ENCODE measurements at places on chromosomes 5 and 9.

DNA sequence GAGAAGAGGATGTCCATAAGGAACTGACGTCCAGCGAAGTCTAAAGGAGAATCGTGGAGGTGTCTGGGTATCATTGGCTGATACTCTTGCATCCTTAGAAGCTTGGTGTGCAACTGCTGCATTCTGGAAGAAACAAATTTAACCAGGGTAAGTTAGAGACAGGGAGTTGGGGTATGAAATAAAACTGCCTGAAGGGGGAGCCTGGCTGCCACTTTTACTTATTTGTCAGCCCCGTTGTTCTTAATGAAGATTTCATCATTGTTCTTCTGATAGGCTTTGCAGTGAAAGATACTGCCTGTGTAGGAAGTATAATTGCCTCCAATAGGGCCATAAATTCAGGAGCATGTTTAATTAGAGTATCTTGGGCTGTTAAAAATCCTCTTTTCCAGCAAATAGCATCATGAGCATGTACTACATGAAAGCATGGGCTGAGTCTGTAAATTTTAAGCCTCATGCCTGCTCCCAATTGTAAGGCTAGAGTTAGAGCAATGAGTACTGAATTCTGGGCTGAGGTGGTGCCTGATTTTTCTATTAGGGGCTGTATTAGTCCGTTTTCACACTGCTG is 1264.5 kb upstream of the ACO1 start:
- DNase-seq: peak; percentile 52

DNA sequence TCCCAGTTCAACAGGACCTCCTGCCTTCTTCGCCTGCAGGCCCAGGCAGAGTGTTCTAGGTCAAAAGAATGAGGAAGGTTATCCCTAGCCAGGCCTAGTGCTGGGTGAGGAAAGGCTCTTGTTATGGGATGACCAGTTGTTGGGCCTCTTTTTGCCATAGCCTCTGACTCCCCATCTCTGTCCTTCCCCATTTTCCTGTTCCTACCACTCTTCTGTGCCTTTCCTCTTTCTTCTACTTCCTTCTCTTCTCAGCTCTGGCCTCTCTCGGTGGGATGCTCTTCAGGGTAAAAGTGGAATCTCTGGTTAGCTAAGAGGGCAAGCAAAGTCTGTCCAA is 1.2 kb upstream of the PCDH1 start:
- no peak for DNase-seq

- no peak for DNase-seq
Observed at GRCh38 chr5:117793963-117794362, 1194.4 kb downstream of the DTWD2 start.

- no peak for DNase-seq
Observed at GRCh38 chr9:17907779-17908508, 329.1 kb downstream of the SH3GL2 start.

DNA sequence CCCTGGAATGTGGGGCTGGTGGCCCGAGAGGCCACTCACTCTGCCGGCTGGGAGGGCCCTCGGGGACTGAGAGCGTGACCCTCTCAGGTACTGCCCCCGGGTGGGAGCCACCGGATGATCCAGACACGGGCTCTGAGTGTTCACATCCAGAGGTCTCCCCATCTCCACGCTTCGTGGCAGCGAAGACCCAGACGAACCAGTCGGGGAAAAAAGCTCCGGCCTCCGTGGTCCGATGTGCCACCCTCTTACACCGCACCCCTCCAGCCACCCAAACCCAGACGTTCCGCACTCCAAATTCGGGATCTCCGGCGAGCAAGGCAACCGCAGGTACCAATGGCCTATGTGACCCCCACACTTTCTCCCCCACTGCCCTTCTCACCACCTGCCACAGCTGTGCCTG is 49.5 kb downstream of the AMBP start:
- no peak for DNase-seq

- no peak for DNase-seq
Observed at GRCh38 chr5:41875121-41875520, 4.9 kb upstream of the OXCT1 start.

DNA sequence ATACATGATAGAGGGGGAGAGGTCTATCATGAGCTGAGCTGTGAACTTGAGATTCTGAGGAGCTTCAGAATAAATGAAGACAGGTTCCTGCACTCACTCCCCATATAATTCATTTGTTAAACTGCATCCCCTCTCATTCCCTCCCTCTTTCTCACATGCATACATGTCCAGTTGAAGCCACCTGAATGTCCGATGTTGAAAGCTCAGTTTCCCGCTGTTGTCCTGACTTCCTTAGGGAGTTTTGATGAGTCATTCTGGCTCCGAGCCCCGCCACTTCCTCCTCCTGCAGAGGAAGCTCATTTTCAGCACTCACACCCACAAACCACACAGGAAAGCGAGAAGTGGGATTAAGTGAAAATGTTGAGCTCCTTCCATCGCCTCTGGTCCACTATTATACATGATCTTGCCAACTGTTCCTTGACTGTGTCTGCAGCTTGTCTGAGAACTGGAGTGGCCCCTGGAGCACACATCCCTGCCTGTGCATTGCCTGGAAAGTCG is 121.2 kb downstream of the CEMIP2 start:
- peak; percentile 21 for DNase-seq

- DNase-seq: no peak
Observed at GRCh38 chr9:126521551-126521950, 92.2 kb upstream of the LMX1B start.

DNA sequence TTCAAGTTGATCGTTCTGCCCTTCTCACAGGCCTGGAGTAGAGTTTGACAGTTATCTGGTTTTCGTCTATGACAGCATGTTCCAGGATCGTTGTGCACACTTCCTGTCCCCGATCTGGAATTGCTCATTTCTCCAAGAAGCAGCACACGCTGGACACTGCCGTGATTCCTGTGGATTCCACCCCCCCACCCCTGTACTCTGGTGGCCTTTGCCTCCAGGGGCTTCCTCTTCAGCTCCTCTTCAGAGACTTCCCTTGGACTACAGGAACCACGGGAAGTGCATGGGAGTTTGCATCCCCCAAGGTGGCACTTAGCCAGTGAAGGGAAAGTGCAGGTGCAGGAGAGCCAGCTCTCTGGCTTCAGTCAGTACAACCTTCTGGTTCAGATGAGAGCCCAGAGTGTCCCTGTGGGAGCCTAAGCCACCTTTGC is 160.7 kb downstream of the CACNA1B start:
- DNase-seq: no peak

GRCh38 chr9:96152550-96152949 is 149.4 kb downstream of the HSD17B3 start:
- DNase-seq: no peak

- no peak for DNase-seq
Observed at GRCh38 chr9:7115606-7116005, 357.8 kb downstream of the KDM4C start.

- DNase-seq: no peak
Observed at GRCh38 chr5:60219921-60220320, 326.4 kb upstream of the PDE4D start.

DNA sequence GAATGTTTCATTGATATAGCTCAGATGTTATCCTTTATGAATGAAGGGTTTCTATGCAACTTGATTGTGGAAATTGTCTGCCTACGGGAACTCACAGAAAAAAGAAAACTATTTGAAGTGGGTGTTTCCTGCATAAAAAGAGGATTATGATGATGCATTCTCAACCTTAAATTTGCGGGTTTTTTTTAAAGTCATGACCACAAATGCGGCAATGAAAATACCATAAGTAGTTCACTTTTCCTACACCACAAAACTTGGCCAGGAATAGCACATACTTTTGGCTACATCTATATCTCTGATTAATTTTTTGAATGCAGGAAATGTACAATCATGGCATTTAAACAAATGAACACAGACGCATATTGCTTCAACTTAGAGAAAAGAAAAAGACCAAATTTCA is 754.7 kb downstream of the DTWD2 start:
- DNase-seq: no peak

DNA sequence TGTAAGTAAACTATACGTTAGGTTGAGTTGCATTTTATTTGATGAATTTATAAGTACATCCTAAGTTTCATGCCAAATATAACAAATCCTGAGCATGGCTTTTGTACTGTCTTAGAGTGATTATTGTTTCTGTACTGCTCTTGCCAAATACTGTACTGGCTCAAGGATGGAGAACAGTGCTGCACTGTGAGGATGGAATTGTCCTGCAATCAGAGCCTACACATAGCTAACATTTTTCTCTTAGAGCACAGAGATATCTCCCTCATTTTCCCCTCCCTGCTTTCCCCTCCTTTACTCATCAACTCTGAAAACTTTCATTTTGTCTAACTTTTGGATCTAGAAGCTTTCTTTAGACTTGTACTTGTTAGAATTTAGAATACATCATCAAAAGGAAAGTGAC is 28.3 kb downstream of the LRRC70 start:
- no peak for DNase-seq

GRCh38 chr9:98864281-98865174 is 57.1 kb downstream of the GALNT12 start:
- no peak for DNase-seq

- peak; percentile 48 for DNase-seq
Observed at GRCh38 chr5:178895615-178896571, at the start of gene ZFP2. ZFP2 (plus strand) TSS chr5:178895913; CDS start chr5:178931314, 35,401 bp downstream.

DNA sequence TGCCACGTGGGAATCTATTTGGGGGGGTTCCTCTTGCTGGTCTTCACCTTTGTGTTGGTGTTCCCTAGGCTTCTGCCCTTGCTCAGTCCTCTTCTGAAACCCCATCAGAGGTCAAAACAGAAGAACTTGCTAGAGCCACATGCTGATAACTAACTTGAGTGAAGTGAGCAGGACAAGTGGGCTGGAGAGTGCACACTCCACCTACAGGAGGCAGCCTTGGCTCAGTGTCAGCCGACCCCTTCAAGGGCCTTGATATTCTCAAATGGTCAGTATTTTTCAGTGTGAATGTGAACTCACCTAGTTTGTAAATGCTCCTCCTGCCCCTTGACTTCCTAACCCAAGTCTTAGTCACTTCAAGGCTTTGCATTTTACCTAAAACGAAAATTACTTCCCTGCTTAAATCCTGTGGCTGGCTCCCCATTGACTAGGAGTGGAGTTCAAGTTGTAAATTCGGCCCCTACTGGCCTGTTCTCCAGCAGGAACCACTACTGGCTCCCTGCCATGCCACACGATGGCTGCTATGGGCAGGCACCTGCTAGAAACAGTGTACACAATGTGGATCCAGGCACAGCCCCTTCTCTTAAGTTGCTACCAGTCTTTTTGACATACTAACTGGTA is 3.6 kb upstream of the SLC1A3 start:
- DNase-seq: peak; percentile 6

- no peak for DNase-seq
Observed at GRCh38 chr5:84480873-84481637, 96.4 kb upstream of the EDIL3 start.

GRCh38 chr9:20437476-20437875 is 184.8 kb downstream of the MLLT3 start:
- no peak for DNase-seq

DNA sequence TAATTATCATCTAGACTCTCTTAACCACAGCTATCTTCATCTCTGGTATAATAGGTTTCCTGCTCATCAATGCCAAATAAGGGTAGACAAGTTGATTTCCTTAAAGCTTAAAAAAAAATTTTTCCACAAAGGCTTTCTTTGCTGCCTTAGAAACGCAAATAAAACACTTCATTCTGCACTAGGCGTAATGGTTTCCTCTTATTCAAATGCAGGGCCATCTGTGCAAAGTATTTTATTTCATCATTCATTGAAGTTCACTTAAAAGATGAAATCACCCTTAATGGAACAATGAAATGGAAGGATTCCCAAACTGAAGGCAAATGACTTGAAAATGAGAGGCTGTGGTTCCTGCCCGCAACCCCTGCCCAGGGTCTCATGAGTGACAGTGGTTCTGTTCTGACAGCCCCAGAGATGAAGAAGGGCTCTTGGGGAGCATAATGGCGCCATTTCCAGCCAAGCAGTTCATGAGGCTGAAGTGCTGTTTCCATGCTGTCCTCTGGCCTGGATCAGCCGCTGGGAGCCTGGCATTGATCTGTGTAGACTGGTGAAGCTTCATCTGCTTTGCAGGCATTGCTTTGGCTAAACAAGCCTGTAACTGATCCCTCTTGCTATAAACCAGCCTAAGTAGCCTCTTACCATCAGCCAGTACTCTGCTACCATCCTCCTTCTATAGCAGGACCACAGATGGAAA is 276.9 kb upstream of the WWC1 start:
- no peak for DNase-seq

DNA sequence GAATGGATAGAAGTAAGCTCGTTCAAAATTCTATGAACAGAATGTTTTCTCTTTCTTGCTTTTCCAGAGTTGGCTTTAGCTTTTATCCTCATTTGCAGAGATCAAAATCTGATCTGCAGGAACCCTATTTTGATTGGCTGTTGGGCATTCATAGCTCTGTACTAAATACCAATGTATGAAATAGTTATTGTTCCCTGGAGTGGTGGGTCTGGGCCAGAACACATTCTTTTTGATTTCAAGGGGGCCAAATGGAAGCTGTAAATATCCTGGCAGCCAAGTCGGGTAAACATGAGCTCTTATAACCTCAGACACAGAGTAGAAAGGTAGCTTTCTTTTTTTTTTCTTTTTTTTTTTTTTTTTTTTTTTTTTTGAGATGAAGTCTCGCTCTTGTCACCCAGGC is 241.5 kb downstream of the PDZD2 start:
- no peak for DNase-seq

DNA sequence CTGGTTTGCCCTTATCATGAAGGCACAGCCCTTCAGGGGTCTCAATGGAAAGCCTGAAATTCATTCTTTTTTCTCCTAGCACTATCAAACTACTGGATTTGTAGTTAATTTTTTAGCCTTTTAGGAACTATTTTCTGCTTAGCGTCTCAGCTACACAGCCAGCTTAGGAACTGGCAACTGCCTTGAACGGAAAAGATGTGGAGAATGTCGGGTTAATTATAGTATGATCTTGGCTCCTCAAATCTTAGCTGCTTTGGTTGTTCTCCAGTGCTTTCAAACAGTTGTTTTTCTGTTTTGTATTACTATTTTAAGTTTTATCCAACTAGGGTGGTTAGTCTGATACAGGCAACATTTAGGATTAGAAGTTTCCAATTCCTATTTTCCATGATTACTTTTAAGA is 44.1 kb downstream of the CCNH start:
- DNase-seq: no peak

DNA sequence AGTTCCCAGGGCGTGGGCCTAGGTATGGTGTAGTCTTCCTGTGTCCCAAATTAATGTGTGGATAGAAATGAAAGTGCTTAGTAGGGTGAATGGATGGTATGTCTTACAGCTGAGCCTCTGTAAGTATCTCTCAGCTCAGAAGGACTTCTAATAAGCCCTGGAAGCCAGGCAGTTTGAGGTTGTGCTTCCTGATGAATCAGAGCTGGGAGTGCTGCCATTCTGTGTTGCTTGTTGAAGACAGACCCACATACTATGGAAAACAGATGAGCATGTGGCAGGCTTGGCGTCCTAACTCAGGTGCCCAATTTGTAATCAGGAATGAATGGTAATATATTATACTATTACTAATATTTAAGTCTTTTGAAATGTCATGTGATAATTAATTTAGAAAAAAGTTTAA is 69.8 kb downstream of the CMYA5 start:
- no peak for DNase-seq

GRCh38 chr9:133693703-133694529 is 44.2 kb downstream of the SARDH start:
- no peak for DNase-seq

- no peak for DNase-seq
Observed at GRCh38 chr5:66680221-66680620, 84.0 kb downstream of the MAST4 start.

Data from activated naive CD4-positive, alpha-beta T cell treated with anti-CD3 and anti-CD28 coated beads for 36 hours (primary cell).